ENCODE measurements at places on chromosomes 16 and 17. TPM values are rescaled to one million over a fixed set of nuclear protein-coding genes. Genes with fewer than 3 reads are reported as not detected.

GRCh38 chr17:78278139-78278741, 46.8 kb downstream of the TMEM235 start:
- no peak for DNase-seq

DNA sequence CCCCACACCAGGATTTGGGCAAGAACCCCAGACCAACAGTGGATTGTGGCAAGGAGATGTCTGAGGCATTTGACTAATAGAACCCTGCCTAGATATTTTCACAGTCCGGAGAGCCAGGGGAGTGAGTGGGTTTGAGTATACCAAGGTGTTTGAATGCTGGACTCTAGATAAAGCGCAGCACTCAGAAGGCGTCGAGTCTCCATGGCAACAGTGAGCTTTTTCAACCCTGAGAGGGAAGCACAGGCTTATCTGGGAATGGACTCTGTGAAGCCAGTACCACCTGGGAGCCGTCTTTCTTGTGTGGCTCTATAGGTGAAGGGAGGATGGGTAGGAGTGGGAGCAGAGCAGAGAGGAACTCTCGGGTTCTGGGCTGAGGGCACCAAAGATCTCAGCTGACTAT, 147.0 kb downstream of the SHISA6 start:
- DNase-seq, result no peak

DNA sequence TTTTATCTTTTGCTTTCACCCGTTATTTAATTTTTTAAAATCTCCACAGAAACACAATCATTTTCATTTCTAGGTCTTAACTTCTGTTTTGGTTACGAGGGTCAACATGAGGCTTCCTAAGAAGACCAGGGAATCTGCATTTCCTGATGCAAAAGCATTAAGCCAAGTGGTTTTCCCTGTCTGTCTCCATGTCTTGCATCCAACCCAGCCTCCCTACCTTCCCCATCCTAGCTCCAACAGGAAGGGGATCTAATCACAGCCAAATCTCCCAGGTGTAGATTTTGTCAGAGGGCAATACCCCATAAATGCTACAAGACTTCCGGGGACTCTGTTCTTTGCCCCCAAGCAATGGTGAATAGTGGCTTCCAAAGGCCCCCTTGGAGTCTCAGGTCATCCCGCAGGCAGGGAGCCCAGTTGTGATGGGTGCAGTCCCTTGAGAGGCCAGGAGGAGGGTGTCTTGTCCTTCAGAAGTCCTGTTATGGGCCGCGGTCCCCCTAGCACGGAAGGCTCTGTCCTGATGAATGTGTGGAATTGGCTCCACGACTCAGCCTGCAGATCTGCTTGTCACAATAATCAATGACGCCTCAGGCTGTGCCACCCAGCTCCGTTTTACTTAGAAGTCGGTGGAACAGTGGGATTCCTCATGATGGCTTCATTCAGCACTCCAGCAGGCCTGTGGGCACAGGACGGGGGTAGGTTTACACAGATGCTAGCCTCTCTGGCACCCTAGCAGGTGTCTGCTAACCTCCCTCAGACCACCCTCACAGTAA, 141.1 kb downstream of the RGS9 start:
- no peak for DNase-seq

DNA sequence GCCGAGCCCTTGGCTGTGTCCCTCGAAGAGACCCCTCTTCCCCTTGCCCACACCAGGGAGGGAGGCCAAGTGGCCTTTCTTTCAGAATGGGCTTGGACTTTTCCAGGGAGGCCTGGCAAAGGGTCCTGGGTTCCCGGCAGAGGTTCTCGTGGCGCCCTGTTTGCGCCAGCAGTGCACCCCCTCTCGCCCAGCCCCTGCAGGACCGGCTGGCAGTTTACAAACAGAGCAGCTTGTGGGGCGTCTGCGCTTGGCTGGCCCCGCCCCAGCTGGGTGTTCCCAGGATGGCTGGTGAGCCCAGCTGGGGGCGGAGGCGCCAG, 137.8 kb upstream of the CIBAR2 start:
- DNase-seq, result no peak

DNA sequence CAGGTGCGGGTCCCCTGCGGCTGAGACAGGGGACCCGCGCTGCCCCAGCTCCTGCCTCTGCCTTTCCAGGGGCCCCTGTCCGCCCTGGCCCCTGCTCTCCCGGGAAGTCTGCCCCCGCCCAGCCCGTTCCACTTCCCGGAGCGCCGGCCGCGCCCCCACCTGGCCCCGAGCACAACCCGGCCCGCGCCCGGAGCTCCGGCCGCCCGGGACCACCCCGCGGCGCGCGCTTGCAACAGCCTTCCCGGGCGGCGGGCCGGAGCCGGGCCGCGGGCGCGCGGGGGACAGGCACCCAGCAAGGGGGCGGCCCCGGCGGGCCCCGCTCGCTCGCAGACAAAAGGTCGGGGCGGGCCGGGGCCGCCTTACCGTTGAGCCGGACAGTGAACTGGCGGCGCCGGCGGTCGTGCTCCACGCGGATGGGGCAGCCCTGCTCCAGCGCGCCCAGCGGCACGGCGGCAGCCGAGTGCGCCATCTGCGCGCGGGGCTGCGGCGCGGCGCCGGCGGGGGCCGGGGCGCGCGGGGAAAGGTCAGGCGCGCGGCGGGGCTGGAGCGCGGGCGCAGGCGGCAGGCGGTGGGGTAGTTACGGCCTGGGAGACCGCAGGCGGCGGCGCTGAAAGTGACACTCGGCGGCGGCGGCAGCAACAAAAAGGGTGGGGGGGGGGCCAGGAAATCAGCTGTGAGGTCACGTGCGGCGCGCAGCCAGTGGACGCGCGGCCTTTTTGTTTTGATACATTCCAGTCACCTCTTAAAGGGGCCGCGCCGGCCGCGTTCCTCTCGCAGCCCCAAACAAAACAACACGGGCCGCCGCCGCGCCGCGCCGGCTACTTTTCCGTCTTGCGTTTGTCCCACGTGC, at the start of gene NATD1:
Gene NATD1, minus strand, starts transcription at position 615 of the 850 bp plus-strand sequence. Its CDS starts 146 bp downstream, at position 469.
- DNase-seq, result peak; percentile 84

GRCh38 chr17:48546924-48547807, 2.3 kb upstream of the HOXB2 start:
- DNase-seq, result no peak

- no peak for DNase-seq
These were observed 1.2 kb upstream of the PFN1 start for GRCh38 chr17:4949321-4950074.

GRCh38 chr16:89455178-89455577, 35.2 kb downstream of the ANKRD11 start:
- DNase-seq, result no peak

DNA sequence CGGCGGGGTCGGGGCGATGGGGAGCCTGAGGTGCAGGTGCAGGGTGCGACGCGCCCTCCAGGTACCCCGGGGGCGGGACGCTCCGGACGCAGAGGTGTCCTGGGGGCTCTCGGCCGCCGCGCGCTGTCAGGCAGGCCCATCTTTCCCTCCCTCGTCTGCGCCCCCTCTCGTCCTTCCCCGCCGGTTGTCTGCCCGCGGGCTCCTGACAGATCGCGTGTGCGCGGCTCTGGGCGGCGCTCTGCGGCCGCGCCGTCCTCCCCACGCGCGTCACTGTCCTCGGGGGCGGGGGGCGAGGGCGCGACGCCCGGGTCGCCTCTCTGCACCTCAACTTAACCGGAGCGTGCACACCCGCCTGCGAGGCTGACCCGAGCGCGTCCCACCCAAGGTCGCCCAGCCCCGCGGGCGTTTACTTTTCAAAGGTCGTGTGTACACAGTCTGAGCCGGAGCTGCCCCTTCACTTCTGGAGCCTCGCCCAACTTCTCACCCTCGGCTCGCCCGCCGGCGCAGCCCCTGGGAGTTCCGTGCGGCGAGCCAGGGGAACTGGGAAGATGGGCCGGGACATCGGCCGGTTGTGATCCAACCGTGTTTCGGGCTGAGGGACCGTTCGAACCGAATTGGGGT, 512 bp downstream of the AKAP1 start:
- DNase-seq, result peak; percentile 55

GRCh38 chr16:19170043-19170655, 2.1 kb downstream of the SYT17 start:
- DNase-seq, result no peak

DNA sequence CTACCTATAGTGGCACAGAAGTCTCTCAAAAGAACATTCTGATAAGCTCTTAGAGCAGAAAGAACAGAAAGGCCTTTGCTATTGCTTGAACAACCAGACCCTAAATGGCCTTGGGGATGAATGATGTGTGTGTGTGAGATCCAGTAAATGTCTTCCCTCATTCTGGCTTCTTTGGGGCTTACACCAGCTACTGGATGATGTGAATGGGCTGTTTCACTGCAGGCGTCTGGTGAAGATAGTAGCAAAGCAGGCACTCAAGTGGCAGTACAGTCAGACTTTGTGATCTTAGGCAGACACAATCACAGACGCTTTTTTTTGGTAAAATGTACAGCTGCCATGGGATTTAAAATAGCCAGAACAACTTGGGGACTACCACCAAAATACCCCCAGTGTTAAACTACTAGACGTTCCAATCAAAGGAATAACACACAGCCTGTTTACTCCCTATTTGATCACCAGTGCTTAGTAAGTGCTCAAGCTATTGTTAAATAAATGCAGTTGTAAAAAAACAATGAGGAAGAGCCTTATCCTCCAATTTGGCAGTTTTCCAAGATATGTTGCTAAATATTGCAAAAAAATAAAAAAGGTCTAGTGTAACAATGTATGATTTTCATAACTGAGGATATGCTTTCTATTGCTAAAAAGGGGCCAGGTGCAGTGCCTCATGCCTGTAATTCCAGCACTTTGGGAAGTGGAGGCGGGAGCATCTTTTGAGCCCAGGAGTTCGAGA, 17.9 kb downstream of the NDUFAB1 start:
- no peak for DNase-seq

DNA sequence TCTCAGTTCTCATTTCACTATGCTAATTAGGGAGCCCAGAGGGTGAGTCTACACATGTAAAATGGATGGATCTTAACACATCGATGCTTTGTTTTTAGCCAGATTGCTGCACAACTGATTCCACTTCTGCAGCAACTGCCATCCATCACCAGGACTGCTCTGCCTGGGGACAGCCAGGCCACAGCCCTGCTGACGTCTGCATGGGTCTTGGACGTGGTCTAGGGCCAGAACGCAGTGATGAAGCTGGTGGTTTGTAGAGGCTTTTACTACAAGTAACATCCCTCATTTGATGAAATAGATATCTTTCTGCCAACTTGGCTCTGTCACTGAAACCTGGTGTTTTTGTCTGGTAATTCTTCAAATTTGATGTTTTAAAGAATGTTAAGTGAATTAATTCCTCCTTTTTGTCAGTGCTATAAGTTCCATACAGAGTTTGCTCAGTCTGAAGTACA, 50.6 kb downstream of the MARCHF10 start:
- DNase-seq, result no peak

DNA sequence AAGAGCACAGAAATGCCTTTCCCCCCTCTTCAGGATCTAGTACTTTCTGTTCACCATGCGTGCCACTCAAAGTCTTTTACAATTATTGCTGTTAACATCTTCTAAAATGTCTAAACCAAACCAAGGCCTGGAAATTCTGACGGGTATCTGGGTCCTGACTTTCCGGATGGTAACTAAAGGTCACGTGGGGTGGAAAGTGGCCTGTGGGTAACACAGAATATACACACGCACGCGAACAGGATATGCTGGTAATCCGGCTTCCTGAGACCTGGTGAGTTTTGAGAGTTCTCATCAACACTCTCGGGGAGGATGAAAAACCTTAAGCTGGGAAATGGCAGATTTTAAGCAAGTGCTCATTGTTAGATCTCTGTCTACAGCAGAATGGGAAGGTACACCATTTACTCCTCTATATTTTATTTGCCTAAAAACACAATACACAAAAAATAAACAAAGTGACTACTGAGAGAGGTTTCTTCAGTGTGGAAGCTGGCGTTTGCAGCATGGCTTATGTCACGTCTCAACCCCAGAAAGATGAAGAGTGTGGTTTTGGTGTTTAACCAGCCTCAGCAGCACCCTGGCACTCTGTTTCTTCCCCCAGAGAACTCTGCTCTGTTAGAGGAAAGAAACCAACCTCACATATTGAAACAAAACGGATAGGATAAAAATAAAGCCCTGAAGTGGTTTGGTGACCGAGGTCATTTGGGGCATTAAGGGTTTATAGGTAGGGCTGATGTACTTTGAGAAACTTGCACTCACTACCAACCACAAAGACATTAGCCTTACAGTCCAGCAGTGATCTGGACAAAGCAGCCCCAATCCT, 37.3 kb downstream of the SMG6 start:
- no peak for DNase-seq

GRCh38 chr16:84896847-84897246, 77.1 kb downstream of the CRISPLD2 start:
- no peak for DNase-seq

GRCh38 chr17:19661121-19661520, 12.6 kb downstream of the ALDH3A2 start:
- no peak for DNase-seq

DNA sequence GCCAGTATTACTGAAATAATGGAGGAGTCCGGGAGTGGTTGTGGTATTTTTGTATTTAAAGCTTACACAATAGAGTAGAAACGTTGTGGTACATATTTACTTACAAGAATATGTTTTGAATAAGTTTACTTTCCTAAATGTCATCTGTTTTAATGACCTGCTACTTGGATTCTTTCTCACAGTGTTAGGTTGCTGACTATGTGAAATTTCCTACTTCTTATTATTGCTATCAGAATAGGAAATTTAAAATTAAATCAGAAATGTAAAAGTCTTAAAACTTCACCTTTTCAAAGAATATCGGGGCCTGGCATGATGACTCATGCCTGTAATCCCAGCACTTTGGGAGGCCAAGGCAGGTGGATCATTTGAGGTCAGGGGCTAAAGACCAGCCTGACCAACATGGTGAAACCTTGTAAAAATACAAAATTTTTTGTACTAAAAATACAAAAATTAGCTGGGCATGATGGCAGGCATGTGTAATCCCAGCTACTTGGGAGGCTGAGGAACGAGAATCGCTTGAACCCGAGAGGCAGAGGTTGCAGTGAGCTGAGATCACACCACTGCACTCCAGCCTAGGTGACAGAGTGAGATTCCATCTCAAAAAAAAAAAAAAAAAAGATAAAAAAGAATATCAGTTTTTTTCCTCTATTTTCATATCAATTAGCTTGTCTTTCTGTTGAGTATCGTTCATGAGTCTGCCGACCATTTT, 77.8 kb downstream of the VMP1 start:
- DNase-seq, result no peak

GRCh38 chr17:48026502-48027321, 10.9 kb downstream of the COPZ2 start:
- no peak for DNase-seq

DNA sequence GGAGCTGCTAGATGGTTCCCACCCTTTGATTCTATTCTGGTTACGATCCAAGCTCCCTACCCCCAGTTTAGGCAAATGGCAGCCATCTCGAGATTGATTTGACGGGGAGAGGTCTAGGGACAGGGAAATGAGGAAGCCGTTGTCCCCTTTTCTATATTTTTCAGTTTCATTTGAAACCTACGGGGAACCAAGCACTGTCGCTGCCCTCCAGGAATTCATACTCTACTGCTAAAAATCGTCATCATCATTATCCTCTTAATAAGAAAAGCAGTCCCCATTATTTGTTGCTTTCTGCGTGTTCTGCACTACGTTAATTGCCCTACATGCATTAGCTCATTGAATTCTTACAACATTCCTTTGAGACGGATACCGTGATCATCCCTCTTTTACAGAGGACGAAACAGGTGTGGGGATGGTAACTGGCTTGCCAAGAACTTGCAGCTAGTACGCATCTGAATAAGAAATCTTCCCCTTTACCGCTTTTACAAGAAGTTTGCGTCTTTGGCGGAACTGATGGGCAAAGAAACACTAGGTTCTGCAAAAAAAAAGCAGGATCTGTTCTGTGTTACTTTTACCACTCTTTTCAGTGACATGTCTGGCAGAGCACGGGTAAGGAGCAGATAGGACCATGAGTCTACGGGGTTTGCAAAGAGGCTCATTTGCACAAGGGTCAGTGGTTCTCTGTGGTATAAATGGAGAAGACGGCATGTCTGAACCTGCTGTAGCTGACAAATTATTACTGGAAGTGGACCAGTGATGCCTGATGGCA, 1.1 kb downstream of the CCP110 start:
- no peak for DNase-seq

The LLGL2 gene
- 2.7 TPM for total RNA-seq

The EXOC3L1 gene
- total RNA-seq, result 0.47 TPM

The GCGR gene
- total RNA-seq, result not detected
